ENCODE measurements at places on chromosomes 7 and 10.

DNA sequence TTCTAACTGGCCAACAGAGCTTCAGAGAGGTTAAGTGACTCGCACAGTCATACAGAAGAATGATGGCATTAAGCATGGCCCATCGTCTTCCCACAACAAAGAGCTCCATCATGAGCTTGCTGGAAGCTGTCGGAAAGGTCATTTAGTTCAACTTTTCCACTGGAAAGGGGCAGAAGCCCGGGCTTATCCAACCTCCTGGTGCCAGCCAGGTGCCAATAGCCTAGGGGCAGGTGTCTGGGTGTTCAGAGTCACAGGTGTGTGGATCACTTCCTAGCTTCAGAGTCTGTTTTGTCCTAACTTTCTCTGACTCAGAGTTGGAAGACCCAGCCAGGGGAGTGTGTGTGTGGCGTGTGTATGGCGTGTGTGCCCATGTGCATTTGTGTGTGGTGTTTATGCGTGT, 1.3 kb upstream of the TRPV6 start:
- no peak for DNase-seq

DNA sequence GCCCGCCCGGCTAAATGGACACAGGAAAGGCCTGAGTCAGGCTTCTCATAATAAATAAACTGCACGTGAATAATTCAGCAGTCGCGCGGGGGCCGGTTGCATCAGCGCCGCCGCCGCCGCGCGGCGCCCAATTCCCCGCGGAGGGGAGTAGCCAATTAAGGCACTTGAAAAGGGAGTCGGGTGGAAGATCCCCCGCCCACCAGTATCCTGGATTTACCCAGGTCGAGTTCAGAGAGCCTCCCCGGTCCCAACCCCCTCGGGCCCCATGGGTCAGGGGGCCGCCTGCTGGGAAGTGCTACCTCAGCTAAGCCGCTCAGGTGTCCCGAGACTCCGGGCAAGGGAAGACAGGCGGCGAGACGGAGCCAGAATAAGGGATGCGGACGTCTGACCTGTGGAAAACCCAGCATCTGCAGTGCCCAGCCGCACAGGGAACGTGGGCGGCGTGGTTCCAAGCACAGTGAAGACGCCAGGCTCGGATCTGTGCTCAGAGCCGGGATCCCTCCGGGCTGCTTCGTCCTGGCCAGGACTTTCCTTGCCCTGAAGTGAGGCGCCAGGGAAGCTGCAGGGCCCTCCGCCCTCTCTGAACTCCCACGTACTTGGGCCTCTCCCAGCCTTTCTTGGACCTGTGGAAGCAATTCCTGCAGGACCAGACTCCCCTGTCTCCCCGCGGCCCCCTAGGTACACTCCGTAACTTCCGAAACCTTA, 7.3 kb upstream of the LBX1 start:
- DNase-seq: no peak

GRCh38 chr10:110357252-110357780, 52.6 kb upstream of the SMNDC1 start:
- DNase-seq: no peak

GRCh38 chr7:69219381-69219780, 378.9 kb upstream of the AUTS2 start:
- DNase-seq: no peak

- no peak for DNase-seq
Observed at GRCh38 chr10:100129424-100129823, 47.8 kb upstream of the CPN1 start.

- DNase-seq: no peak
Observed at GRCh38 chr7:3043544-3044371, at the start of gene CARD11. TSS of gene CARD11 (minus strand) at chr7:3043867. CDS start at chr7:2958506, 85,361 bp downstream.

GRCh38 chr7:134174795-134175261, 47.7 kb downstream of the LRGUK start:
- no peak for DNase-seq

DNA sequence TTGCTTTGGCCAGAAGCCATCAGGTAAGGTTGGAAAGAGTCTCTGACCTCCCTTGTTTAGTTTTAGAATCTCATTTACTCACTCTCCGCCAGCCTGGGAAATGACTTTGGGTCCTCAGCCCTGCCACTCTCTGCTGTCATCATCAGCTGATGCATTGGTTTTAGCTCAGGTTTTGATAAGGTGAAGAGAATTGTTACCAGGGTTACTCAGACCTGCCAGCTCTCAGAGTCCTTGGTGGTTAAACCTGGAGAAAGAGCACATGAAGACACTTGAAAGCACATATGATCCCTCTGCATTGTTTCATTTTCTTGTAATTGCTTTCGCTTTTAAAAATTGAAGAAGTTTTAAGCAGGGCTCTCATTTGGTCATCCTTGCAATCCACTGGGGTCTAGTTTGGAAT, 4.0 kb upstream of the CROT start:
- no peak for DNase-seq

GRCh38 chr7:5597772-5598171, 174.1 kb upstream of the TNRC18 start:
- no peak for DNase-seq

DNA sequence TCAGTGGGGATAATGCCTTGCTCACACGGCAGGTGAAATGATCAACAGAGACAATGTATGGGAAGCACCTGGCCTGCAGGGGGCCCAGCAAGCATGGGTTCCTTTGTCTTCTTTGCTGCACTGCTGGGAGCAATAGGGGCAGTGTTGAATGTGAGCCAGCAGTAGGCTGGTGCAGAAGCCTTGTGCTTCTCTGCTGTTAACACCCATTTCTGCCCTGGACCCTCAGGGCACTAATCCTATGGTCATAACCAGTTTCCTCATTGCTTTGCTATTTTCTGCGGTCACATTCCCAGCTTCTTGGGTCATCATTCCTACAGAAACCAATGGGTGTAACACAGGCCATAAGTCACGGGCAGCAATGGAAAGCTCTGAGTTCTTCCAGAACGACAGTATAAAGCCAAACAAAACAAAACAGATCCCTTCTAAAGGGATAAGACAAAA, 10.9 kb upstream of the LGI1 start:
- DNase-seq: no peak

DNA sequence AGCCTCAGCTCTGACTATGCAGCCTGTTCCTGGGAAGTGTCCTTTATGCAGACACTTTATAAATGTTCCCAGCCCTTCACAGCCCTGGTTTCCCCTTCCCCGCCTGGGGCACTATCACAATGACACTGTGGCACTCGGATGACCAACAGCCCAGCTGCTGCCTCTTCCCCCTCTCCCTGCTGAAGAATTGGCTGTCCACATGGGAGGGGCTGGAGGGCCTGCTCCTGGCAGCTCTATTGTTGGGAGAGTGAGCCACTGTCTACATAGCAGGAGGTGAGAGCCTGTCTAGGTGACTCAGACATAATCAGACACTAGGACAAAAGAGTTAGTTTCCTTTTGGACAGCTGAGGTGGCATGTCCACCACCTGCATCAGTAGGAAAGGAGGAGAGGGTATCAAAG, 437.5 kb downstream of the PLXNA4 start:
- no peak for DNase-seq
